ENCODE measurements at places on chromosomes 11 and 22. TPM values are rescaled to one million over a fixed set of nuclear protein-coding genes. Genes with fewer than 3 reads are reported as not detected.

TRIM29 gene
- 0.11 TPM for total RNA-seq

PDE2A gene
- 0.50 TPM for total RNA-seq

CARD16 gene
- 5.2 TPM for total RNA-seq

OLFML1 gene
- total RNA-seq = 4.2 TPM

LRP5 gene
- total RNA-seq = 52.1 TPM

LRRC75B gene
- total RNA-seq = 10.1 TPM

DDIAS gene
- 3.1 TPM for total RNA-seq

POU2AF2 gene
- not detected for total RNA-seq

TRIM49 gene
- total RNA-seq = not detected

LRRC74B gene
- not detected for total RNA-seq

THY1 gene
- total RNA-seq = 162 TPM

LARGE2 gene
- total RNA-seq = not detected

MARK2 gene
- 7.2 TPM for total RNA-seq

PTDSS2 gene
- total RNA-seq = 46.3 TPM

MAJIN gene
- total RNA-seq = not detected

RIBC2 gene
- 3.0 TPM for total RNA-seq

ST14 gene
- under 0.01 TPM for total RNA-seq

GLYATL2 gene
- total RNA-seq = 1.4 TPM

OR8H2 gene
- not detected for total RNA-seq

C11orf21 gene
- not detected for total RNA-seq

OR2AT4 gene
- total RNA-seq = not detected

NCAM1 gene
- total RNA-seq = 35.1 TPM

ACER3 gene
- 10.1 TPM for total RNA-seq

All from uterine smooth muscle cell (primary cell).